ENCODE measurements at places on chromosomes 3 and 15.
A peak's percentile ranks its signal among the peaks of the same experiment; 100 is the strongest.

- DNase-seq: no peak
Measured at GRCh38 chr3:192887701-192888100, 30.0 kb downstream of the MB21D2 start.

- no peak for DNase-seq
Measured at GRCh38 chr3:190970560-190970959, 108.1 kb upstream of the GMNC start.

DNA sequence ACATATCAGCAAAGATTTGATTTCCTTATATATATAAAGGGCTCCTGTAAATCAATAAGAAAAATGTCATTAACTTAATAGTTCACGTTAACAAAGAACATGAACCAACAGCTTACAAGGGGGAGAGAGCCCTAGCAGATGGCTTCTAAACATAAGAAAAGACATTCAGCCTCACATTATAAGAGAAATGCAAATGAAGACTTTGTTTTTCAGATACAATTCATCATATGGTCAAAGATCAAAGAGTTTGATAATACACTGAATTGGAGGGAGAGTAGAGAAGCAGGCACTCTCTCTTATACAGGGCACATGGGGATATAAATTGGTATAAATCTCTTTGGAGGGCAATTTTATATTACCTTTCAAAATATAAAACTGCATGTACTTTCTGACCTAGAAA, 21.1 kb downstream of the RBP2 start:
- no peak for DNase-seq

DNA sequence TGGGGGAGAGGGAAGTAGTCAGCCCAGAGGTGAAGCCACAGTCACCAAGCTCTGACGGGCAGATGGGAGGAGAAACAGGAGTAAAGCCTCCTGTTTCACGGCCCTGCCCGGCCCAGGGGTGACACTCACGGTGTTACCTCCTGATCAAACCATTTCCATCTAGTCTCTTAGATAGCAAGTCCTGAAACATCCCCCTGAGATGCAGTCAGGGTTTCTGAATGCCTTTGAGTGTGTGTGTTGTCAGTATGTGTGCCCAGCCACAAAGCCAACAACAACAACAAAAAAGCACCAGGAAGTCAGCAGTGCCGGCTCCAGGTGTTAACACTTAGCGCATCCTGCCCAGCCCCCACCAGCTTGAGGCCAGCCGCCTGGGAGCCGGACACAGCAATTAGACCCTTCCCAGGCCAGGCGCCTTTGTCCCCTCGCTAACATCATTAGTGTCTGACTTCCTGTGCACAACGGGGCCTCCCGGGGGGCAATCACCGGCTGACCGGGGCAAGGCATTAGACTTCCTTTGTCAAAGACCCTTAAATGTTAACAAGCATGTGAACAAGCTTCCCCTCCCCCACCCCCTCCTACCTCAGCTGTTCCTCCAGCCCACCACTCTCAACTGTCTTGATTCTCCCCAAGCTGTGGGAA, 34.5 kb downstream of the IL17RD start:
- no peak for DNase-seq

- DNase-seq: no peak
Measured at GRCh38 chr15:65773386-65774111, 18.5 kb downstream of the DENND4A start.

GRCh38 chr3:190012784-190013183, 107.9 kb downstream of the P3H2 start:
- DNase-seq: no peak

DNA sequence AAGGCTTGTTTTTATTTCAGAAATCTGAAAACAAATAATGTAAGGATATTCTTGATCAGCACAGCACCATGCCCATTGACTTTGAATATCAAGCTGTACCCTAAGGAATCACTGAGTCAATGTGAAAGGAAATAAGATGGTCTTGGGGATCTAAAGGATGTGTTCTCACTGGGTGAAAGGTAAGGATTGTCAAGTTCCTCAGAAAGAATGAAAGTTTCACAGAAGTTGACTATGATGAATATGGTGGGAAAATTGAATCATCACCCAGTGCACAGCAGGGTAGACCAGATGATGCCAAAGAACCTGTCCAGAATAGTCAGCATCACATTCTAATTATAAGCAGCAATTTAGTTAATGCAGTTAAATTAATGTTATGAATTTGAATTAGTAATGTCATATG, 16.2 kb downstream of the ERC2 start:
- DNase-seq: no peak

- DNase-seq: no peak
Measured at GRCh38 chr15:27796405-27797320, 302.5 kb downstream of the OCA2 start.

- no peak for DNase-seq
Measured at GRCh38 chr15:90872486-90873184, 4.2 kb downstream of the FURIN start.

DNA sequence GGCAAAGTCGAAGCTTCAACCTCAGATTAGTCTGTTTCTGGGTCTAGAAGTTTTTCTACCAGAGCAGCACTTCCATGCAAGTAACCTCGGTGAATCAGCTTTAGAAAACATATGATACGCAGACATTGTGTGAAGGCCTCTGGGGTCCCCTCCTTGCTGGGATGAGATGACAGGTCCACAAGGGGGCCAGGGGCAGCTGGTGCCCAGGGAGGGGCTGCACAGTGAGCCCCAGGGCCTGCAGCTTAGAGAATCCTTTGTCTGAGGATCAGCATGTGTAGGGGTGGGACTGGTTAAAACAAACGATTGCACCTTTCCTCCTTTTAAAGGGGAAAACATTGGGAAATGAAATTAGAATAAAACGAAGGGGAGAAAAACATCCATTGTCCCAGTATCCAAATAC, 47.5 kb upstream of the TLE3 start:
- no peak for DNase-seq

DNA sequence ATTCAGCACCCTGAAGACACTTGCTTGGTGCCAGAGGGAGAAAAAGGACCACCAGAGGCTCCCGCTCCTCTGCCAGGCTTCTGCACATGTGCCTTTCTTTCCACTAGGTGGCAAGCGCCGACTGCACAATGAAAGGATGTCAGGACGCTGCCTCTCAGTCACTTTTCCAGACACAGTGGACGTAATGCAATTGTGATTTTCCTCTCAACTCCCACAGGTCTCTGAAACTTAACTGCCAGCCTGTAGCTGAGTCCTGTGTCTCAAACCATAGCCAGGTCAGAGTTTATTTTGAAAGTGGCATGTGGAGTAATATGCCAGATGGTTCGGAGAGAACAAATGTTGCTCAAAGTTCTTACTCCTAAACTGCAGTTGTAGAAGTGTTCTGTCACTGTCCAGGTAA, 162.9 kb downstream of the ITPR1 start:
- DNase-seq: no peak

- peak; percentile 95 for DNase-seq
Measured at GRCh38 chr3:160449636-160450598, at the start of gene TRIM59. Gene TRIM59, minus strand, starts transcription at chr3:160449786. Its CDS starts 10,603 bp downstream, at chr3:160439183.

DNA sequence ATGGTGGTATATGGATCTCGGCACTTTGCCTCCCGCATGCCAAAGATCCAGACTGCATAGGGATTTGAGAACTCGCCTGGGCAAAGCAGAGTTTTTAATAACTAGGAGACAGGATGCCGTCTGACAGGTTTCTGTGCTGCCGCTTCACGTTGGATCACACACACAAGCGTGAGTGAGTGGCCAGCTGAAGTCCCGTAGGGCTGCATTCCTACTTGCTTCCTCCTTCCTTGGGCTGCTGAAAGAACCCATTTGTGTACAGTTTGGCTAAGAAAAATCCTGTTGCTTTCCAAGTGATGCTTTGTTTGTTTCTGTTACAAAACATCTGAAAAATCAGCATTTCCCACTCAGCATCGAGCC, 604.3 kb upstream of the CFAP20DC start:
- no peak for DNase-seq

DNA sequence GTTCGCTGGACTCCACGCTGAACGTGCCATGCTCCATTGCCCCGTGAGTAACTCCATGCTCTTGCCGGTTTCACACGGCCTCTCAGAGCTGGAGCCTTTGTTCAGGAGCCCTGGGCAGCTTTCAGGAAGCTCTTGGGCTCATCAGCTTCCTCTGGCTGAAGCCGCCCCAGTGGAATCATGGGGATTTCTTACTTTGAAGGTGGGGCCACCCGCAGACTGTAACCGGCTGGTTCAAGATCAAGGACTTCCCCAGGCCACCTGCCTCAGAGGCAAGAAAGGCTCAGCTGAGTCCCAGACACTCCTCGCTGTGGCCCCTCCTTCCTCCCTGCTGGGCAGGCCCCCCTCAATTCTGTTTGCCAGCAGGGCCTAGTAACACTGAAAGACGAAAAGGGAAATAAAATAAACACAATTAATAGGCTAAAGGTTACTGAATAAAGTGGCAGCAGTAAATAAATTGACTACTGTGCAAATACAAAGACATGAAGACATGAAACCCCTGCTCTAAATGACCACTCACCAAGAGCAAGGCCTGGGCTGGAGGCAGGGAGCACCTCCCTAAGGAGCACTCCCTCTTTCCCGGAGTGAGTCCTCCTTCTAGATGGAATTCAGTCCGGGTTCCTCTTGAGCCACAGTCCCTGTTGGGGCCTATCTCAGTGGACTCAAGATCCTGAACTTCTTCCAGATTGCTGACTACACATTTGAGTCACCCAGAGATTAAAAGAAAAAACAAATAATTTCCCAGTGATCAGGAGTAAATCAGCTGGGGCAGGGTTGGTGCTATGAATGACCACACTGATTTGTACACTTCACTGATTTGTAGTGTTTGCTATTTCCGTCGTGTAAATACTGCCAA, 51.0 kb downstream of the ZDHHC19 start:
- DNase-seq: peak; percentile 85

DNA sequence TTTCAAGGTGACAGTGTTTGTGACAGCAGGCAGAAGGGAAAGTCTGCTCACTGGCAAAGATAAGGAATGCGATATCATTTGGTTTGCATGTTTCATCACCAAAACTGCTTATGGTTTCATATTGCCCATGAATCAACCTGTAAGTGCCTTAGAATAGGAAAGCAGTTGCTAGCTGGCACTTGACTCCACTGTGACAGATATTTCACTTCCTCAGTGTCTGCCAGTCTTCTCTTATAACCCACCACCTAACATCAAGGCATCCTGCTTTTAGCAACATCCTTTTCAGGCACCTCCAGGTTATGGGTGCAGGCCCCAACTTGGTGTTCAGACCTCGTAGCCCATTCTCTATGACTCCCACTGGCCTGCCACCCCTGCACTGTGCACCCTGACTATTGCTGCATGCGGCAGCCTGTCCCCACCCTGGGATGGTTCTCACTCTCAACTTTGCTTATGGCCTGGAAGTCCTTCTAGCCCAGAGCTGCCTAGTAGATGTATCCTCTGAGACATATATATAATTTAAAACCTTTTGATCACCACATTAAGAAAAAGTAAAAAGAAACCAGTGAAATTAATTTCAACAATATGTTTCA, 154.4 kb upstream of the RARB start:
- DNase-seq: no peak

GRCh38 chr15:100096700-100097099, 245.1 kb downstream of the ADAMTS17 start:
- no peak for DNase-seq

- DNase-seq: no peak
Measured at GRCh38 chr3:54171951-54172350, 49.6 kb downstream of the CACNA2D3 start.

- no peak for DNase-seq
Measured at GRCh38 chr3:24336101-24336500, 158.5 kb downstream of the THRB start.

- no peak for DNase-seq
Measured at GRCh38 chr15:69887009-69887408, 210.7 kb downstream of the TLE3 start.

DNA sequence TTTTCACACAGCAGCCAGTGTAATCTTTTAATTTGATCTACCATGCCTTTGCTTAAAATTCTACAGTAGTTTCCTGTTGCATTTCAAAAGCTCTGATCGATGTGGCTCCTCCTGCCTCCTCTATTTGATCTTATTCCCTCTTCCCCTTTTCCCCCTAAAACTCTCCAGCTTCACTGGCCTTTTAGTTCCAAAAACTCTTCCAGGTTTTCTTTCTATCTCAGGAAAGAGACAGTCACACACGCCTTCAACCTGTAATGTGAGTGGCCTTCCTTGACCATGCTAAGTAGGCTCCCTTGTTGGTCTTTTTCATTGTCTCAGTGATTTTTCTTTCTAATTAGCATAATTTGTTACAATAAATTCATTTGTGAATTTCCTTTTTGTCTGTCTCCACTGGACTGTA, 985 bp downstream of the TEX9 start:
- no peak for DNase-seq

- DNase-seq: no peak
Measured at GRCh38 chr3:16589867-16590624, 15.2 kb downstream of the DAZL start.

DNA sequence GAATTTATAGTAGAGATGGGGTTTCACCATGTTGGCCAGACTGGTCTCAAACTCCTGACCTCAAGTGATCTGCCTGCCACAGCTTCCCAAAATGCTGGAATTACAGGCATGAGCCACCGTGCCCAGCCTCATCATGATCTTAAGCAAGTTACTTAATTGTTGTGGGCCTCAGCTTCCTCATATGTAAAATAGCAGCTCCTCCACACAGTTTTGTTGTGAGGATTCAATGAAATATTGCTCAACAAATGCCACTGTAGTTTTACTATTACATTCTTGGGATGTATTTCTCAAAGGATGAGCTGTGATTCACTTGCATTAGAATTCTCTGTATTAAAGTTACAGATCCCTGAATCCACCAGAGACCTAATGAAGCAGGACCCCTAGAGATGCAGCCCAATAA, 168.8 kb downstream of the ADAMTS9 start:
- no peak for DNase-seq

DNA sequence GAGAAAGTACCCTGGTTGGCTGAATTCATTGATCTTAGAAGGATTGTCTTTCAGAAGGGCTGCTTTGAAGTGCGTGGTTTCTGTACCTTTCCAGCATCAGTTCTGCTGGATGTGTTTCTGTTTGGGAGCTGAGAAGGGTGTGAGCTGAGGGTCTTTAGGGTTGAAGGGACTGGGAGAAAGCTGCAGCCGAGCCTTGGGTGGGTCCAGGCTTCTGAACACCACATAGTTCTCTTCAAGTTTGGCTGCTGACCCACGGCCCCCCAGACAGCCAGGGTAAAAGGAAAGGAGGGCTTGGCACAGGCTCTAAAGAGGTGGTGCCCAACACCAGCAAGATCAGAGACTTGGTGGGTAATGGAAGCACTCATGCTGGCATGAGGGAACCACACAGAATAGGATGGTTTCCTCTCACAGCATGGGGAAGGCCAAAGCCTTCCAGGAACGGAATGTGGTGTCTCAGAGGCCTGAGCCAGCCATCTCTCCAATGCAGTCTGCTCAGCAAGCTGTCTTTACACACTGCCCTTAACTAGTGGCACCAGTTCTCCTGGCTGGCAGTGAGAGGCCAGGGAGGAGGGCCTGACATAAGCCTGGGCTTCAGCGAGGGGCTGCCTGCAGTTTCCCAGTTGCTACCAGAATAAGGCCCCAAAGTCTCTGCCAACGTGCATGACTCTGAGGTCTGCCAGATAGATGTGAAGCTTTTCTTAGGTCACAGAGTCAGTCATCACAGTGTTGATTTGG, 239.0 kb upstream of the TRIM42 start:
- no peak for DNase-seq

DNA sequence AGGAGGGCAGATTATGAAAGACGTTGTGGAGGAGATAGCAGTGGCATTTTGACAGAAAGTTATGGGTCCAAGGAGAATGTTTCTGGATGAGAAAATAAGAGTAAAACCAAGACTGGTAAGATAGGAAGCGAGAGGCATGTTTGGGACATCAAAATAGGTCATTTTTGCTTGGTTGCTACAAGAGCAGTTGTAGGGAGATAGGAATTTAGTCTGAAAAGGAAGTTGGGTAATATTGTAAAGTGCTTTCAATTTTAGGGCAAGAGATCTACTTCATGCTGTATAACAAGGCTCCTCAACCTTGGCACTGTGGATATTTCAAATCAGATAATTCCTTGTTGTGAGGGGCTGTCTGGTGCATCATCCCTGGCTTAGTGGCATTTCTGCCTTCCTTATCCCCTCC, 118.0 kb upstream of the DPH6 start:
- DNase-seq: no peak

Data from CD4-positive, CD25-positive, alpha-beta regulatory T cell (primary cell).